Inflammatory macrophage (primary cell): ENCODE measurements at places on chromosomes 7 and 10.

DNA sequence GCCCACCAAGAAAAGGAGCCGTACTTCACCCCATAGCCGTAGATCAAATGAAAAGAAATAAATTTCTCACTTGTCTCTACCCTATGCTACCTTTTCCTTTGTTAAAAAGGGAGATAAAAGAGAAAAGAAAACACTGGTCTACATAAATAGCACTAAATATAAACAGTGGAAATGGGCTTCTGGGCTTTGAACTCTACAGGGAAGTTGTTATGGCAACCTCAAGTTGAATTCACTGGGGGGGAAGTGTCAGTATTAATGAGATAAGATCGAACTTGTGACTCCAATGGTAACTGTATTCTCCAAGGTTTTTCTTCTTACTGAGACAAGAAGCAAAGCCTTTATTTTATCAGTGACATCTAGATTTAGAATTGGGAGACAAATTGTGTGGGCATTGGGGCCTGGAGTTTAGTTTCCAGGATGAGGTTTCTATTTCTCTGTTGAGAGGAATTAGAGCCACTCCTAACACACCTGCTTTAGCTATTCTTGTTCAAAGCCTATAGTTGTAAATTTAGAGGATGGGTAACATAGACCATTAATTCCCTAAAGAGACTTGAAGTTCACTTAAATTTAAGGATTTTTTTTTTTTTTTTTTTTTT is 604.3 kb upstream of the GALNT17 start:
- no peak for DNase-seq

DNA sequence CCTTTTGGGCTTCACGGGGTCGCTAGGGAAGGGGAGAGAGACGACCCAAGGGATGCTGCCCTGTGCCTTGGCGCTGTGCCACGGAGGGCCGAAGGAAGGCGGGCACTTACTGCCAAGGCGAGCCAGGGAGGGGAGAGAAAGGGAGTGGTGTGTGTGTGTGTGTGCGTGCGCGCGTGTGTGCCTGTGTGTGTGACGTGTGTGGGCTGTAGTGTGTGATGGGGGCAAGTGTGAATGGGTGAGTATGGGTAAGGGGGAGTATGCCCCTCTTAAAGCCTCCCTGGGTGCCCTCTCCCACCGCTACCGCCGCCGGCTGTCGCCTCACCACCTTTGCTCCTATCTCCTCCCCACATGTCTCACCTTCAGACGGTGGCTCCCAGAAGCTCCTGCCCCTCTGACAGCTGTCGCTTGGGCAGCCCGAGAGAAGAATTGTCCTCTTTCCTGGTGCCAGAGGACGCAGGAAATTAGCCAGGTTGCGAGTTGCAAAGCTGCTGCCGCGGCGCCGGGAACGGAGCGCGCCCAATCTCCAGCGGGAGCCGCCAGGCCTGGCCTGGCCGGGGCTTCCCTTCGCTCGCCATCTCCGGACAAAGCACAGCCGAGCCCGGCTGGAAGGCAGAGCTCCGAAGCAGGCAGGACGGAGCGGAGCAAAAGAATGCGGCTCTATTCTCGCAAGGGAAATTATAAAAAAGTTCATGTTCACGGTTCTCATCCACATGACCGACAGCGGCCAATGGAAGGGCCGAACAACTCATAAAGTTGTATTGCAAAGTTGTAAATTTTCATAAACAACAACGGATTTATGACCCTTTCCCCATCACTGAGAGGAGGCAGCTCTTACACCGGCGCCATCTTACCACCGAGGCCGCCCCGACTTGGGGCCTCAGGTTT is at the start of gene HOXA3:
Gene HOXA3 (minus strand): TSS at position 653 of the 885 bp plus-strand sequence. CDS start 41,943 bp downstream, outside the sequence.
- DNase-seq = no peak

GRCh38 chr10:37728830-37729229 is 128.6 kb downstream of the ZNF248 start:
- no peak for DNase-seq

- no peak for DNase-seq
These were observed 200.7 kb upstream of the AHR start for GRCh38 chr7:17097668-17098297.

DNA sequence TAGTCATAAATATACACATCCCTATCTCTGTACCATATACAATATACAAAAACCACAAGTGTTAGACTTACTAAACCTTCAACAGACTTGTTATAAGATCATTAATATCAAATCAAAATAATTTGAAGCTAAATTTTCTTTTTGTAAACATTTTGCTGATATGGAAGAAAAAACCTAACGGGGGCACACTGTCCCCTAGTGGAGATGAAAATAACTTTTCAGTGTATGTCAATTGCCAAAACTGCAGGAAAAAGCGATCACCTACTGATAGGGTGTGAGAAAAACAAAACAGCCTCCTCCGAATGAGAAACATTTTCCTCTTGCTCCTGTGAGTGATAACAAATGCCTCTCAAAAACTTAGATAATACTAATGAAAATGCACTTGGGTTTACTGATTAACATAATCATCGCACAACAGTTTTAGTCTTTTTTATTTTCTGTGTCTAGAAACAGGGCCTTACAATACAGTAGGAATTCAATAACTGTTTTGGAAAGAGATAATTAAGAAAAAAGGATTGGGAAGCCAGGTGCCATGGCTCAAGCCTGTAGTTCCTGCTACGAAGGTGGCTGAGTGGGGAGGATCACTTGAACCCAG is 322.7 kb downstream of the CRPPA start:
- peak; percentile 8 for DNase-seq

- DNase-seq = no peak
These were observed 318.7 kb downstream of the BBS9 start for GRCh38 chr7:33448035-33448434.

- no peak for DNase-seq
These were observed 48.1 kb downstream of the SDK1 start for GRCh38 chr7:3349126-3349525.
